Fibroblast of skin of scalp (primary cell): ENCODE measurements at places on chromosomes 16 and 17.
A peak's percentile ranks its signal among the peaks of the same experiment; 100 is the strongest.

DNA sequence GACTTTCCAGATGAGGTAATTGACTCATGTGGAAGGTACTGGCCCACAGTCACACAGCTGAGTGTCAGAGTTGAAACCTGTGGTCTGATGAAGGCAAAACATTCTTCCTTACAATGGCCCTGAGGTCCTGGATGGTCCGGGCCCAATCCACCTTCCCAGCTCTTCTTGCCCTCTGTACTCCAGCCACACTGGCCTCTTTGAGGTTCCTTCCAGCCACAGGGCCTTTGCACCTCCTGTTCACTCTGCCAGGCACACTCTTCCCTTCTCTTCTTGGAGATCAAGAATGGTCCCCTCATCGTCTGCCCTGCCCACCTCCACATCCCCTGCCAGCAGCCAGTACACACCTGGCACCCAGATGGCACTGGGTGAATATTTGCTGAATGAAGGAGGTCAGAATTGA lies 6.5 kb upstream of the PEMT start:
- DNase-seq: no peak

GRCh38 chr17:13883659-13884058 lies 185.6 kb upstream of the COX10 start:
- DNase-seq: no peak

GRCh38 chr16:11446566-11447119 lies 101.4 kb downstream of the RMI2 start:
- no peak for DNase-seq

GRCh38 chr17:76382803-76383545 lies 1.4 kb upstream of the SPHK1 start:
- peak; percentile 88 for DNase-seq

DNA sequence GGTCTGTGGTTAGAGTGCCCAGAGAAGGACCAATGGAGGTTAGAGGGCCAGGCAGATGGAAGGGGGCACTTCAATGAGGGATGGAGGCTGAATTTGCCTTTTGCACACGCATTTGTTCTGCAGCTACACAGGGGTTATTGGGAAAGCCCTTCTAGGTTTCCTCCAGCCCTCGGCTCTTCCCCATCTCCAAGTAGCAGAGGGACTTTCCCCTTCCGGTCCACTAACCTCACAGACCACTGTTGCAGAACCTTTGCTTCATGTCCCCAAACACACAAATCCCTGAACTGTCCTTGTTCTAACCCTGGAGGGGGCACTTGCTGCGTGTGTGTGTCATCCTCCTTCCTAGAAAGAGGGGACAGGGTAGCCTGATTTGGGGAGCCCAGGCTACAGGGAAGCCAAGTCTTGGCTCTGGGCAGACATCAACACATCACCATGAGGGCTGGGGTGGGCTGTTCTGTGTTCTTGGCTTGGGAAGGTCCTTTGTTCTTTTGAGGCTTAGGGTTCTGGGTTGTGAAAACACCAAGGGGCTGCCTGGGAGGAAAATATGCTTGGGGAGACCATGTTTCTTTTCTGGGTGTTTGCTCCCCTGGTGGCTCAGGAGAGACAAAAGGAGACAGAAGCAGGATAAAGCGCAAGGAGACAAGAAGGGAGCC lies 7.3 kb upstream of the NR1D1 start:
- DNase-seq: no peak

GRCh38 chr16:10067835-10068234 lies 114.4 kb downstream of the GRIN2A start:
- no peak for DNase-seq

DNA sequence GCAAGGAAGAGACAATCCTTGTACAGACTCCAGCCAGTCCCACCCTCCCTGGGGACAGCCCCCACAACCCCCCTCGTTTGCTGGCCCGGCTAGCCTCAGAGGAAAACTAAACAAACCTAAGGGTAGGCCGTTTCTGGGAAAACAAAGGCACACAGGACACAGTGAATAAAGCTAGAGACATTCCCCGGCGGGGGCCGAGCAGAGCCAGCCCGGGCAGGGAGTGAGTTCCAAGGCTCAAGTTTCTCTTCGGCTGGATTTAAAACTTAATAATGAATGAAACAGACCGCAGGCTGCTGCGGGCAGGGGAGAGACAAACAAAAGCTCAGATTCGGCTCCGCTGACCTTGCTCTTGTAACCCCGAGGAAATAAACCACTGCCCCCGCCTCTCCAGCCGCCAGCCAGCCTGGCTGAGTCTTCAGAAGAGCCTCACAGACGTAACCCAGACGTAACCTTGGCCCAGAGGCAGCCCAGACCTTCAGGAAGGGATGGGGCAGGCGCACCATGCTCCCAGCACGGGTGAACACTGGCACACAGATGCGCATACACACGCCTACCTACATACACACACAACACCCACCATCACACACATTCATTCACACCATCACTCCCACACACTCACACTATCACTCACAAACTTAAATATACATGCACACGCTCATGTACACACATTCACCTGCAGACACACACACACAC lies 216.0 kb downstream of the ZNF423 start:
- DNase-seq: peak; percentile 80

GRCh38 chr17:38706505-38707216 lies 1.6 kb downstream of the MLLT6 start:
- DNase-seq: no peak

DNA sequence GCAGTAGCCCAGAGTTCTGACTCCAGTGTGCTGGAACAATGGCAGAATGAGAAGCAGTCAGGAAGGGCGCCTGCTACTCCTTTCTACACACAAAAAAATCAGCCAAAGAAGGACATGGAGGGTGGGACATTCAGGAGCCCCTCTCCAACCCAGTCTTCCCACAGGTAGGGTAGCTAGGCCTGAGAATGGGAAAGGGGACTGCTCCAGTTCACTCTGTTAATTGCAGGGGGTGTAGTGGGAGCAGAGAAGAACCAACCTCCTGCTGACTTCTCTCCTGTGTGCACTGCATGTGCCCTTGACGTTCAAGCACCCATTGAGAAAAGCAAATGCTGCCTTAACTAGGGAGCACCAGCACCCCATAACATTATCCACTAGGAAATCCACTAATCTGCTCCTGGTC lies 119.1 kb upstream of the IRX6 start:
- DNase-seq: no peak

DNA sequence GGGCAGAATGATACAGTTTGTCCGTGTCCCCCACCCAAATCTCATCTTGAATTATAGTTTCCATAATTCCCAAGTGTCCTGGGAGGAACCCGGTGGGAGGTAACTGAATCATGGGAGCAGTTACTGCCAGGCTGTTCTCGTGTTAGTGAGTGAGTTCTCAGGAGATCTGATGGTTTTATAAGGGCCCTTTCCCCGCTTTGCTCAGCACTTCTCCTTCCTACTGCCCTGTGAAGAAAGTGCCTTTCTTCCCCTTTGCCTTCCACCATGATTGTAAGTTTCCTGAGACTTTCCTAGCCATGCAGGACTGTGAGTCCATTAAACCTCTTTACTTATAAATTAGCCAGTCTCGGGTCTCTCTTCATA lies 28.9 kb upstream of the SEC14L1 start:
- no peak for DNase-seq

- DNase-seq: no peak
Observed at GRCh38 chr16:11402051-11402744, 56.9 kb downstream of the RMI2 start.

- peak; percentile 8 for DNase-seq
Observed at GRCh38 chr16:58948244-58948643, 214.1 kb upstream of the GOT2 start.

- DNase-seq: no peak
Observed at GRCh38 chr17:83127431-83128160, 48.2 kb downstream of the METRNL start.
